ENCODE measurements at places on chromosomes 3 and 15. TPM values are rescaled to one million over a fixed set of nuclear protein-coding genes. Genes with fewer than 3 reads are reported as not detected.

The CCDC54 gene
- total RNA-seq, result not detected

The SLC22A13 gene
- total RNA-seq, result not detected

The GABRR3 gene
- not detected for total RNA-seq

The ESYT3 gene
- 0.17 TPM for total RNA-seq

The GOLGA8K gene
- total RNA-seq, result not detected

The HESX1 gene
- total RNA-seq, result not detected

The RAB6B gene
- 1.5 TPM for total RNA-seq

The MCCC1 gene
- 24.9 TPM for total RNA-seq

The UBA5 gene
- total RNA-seq, result 28.7 TPM

The MYL3 gene
- not detected for total RNA-seq

The ZCWPW2 gene
- total RNA-seq, result 0.37 TPM

The GOLGA8A gene
- 2.1 TPM for total RNA-seq

The DOCK3 gene
- total RNA-seq, result 0.02 TPM

The ADPRH gene
- total RNA-seq, result not detected

The GNAI2 gene
- total RNA-seq, result 127 TPM

The ITGA11 gene
- total RNA-seq, result 0.41 TPM

The NOX5 gene
- not detected for total RNA-seq

The CDC25A gene
- total RNA-seq, result 12.2 TPM

The CCDC9B gene
- 4.6 TPM for total RNA-seq

The MTHFS gene
- total RNA-seq, result 51.9 TPM

The SLC28A2 gene
- not detected for total RNA-seq

Measured in H4 (cell line).